ENCODE measurements at places on chromosomes 2 and 18.

DNA sequence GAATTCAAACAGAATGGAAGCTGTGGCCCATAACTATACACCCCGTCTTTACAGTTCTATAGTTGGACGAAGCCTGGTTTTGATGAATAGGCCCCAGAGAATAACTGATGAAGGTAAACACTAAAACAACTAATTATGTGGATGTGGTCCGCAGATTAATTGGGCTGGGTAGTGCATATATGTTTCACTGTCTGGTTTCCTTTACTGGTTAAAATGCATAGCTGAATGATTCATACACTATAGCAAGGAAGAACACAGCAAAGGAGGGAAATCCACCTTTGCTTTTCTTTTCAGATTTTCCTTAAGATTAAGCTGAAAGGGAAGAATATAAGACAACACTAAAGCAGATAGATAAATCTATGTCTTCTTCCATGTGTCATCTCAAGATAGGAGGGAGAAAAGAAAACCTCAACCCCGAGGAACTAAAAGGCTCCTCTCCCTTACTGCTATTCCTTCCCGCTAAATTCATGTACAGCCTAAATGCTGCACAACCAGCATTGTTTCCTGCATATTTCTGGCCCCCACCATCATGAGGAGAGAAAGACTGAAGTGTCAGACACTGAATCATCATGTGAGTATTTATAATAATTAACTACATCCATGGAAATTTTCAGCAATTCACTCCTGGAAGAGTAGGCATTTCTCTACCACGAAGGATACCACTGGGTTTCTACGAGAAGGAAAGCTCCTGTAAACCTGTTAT lies 297.1 kb upstream of the CCDC68 start:
- no peak for DNase-seq

GRCh38 chr2:239456940-239457339 lies 56.1 kb upstream of the HDAC4 start:
- no peak for DNase-seq

GRCh38 chr2:132632000-132632649 lies 37.9 kb downstream of the LYPD1 start:
- DNase-seq, result no peak

- no peak for DNase-seq
These were observed 429.8 kb downstream of the TGIF1 start for GRCh38 chr18:3879836-3880120.

All from NCI-H2081 (cell line).